GM12891 (cell line): ENCODE measurements at places on chromosomes 7 and 10.

DNA sequence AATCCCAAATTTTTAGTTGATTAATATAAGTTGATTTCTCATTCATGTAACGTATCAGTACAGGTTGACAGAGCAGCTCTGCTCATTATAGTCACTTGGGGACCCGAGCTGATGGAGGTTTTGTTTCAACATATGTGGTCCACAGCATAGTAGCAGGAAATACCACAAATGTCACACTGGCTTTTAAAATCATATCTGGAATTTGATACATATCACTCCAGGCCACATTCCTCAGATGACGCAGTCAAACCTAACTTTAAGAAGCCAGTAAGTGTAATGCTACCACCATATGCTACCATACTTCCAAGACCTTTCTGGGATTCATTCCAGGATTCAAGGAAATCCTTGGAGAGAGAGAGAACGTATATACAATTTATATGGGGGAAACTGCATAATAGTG lies 156.3 kb downstream of the PHF14 start:
- DNase-seq, result no peak

- no peak for DNase-seq
Measured at GRCh38 chr7:83143107-83143506, 19.6 kb downstream of the PCLO start.

GRCh38 chr10:126075009-126075408 lies 178.6 kb downstream of the FANK1 start:
- DNase-seq, result no peak

DNA sequence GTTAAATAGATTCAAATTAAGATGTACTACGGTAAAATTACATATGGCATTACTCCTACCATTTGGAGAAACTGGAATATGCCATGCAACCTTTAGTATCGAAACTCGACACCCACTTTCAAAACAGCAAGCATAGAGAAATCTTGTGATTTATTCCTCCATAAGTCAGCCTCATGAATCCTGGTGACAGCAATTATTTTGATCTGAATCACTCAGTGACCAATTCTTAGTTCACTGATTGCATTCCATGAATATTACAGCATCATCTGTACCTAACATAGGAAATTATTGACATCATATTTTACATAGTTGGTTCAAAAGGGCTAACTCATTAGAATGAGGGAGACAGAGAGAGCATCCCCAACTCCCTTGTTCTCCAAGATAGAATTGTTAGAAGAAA lies 89.6 kb downstream of the CACNB2 start:
- DNase-seq, result no peak

DNA sequence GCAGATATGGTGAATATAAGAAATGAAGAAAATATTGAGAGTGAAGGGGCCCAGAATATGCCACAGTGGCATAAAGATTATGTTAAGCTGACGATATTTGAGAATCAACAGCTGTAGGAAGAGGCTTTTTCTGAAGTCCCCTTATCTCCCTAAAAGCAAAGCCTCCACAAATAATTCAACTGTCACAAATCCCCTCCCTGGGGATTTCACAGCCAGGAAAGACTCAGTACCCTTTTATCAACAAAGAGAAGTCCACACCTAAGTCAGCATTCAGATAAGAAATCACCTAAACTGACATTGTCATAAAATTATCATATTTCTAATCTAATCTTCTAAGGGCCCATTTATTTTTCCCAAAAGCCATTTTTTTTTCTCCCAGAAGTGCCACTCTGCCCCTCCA lies 284.9 kb upstream of the VWC2 start:
- DNase-seq, result no peak

DNA sequence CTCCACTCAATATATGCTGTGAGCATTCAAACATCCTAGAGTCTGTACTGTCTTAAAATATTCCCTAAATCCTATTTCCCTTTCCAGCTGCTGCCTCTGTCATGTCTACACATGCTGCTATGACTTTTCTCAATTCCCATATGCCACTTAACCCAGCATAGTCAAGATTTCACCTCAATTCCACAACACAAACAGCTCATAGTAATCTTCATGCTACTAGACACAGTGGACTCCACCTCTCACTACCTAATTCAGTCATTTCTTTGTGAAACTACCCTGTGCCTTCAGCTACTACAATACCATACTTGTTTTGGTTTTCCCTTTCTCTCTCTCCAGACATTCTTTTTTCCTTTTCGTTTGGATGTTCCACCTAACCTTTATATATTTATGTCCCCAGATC lies 45.5 kb downstream of the GSAP start:
- no peak for DNase-seq

GRCh38 chr7:64775289-64775688 lies 18.9 kb upstream of the ZNF138 start:
- DNase-seq, result no peak

- no peak for DNase-seq
Measured at GRCh38 chr10:110067960-110068770, 60.4 kb downstream of the ADD3 start.

GRCh38 chr7:9022456-9022855 lies 589.0 kb downstream of the NXPH1 start:
- no peak for DNase-seq

- no peak for DNase-seq
Measured at GRCh38 chr7:150941351-150942000, 36.6 kb downstream of the KCNH2 start.

- DNase-seq, result no peak
Measured at GRCh38 chr7:24271938-24272337, 12.1 kb upstream of the NPY start.

- DNase-seq, result no peak
Measured at GRCh38 chr7:12092499-12093130, 118.5 kb upstream of the TMEM106B start.

GRCh38 chr7:90825779-90826178 lies 229.7 kb downstream of the CDK14 start:
- no peak for DNase-seq

DNA sequence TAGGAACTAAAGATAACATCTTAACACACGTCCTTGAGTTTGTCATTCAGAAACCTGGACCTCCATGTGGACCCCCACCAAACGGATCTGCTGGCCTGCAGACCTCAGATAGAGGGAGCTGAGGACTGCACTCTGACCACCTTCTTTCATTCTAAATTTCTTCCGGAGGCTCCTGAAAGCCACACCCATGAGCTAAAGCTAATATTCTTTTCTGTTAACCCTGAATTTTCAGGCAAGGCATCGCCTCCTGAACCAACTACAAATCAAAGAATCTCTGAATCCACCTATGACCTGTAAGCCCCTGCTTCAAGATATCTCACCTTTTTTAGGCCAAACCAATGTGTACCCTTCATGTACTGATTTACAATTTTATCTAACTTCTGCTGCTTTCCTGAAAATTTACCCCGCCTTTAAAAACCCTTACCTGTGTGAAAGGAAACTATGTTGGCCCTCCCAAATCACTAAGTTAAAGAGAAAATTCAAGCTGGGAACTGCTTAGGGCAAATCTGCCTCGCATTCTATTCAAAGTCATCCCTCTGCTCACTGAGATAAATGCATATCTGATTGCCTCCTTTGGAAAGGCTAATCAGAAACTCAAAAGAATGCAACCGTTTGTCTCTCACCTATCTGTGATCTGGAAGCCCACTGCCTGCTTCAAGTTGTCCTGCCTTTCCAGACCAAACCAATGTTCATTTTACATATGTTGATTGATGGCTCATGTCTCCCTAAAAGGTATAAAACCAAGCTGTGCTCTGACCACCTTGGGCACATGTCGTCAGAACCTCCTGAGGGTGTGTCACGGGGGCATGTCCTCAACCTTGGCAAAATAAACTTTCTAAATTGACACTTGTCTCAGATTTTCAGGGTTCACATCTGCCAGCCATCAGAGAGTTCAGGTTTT lies 7.7 kb upstream of the MSMB start:
- no peak for DNase-seq

- no peak for DNase-seq
Measured at GRCh38 chr10:132294561-132295318, 13.0 kb downstream of the STK32C start.

GRCh38 chr7:100825751-100826513 lies 1.4 kb downstream of the EPHB4 start:
- DNase-seq, result no peak

DNA sequence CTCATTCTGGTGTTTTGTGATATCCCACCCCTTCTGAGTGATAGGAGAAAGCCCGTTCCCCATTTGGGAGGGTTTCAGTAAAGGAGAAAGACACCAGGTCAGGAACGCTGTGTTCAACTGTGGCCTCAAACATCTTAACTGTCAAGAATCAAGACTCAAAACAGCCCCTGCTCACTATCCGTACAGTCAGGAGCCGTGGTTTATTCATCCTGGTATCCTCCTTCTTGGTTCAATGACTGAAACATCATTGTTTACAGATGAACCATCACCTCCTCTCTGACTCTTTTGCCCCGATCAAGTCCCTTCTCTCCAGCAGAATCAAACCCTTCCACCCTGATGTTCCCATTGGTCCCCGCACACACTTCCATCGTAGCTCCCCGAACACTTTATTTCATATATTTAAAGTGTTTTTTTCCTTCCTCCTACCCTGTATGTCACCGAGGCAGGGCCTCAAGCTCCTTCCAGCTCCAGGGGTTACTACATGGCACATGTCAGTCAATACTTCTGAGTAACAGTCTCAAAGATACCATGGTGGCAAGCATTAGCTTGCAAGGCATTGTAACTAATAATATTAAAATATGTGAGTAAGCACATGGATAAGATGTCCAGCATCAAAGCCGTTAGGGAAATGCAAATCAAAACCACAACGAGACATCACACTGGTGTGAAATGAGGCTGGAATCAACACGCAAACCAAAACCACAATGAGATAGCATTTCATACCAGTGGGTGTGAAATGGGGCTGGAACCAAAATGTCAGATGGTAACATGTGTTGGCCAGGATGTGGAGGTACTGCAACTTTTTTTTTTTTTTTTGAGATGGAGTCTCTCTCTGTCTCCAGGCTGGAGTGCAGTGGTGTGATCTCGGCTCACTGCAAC lies 124.7 kb upstream of the C1QL3 start:
- no peak for DNase-seq

DNA sequence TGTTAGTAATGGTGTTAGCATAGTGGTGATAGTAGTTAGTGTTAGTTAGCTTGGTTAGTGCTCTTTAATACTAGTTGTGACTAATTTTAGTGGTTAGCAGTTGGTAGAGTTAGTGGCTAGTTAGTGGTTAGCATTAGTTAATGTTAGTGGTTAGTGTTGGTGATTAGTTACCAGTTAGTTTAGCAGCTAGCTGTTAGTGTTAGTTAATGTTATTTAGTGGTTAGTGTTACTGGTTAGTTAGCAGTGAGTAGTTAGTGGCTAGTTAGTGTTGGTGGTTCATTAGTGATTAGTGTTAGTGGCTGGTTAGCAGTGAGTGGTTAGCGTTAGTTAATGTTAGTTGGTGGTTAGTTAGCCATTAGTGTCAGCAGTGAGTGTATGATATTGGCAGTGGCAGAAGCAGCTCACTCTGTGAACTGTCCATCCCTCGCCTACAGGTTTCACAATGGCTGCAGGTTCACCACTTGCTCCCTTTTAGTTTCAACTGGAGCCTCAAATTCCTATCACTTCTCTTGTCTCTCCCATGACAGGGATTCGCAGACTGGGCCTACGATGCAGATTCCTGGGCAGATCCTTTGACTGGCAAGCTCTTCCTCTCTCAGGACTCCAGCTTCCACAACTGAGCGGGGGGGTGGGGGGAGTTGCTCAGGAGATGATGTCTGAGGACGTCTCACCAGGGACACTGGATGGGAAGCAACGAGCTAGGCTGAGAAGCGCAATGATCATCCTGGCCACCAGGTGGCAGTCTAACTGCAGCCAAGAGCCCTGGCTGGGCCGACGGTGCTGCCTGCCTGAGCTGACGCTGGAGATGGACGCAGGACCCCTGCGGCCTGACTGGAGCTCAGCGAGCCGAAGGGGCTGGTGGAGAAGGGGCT lies 19.5 kb downstream of the GHRHR start:
- peak; percentile 81 for DNase-seq

DNA sequence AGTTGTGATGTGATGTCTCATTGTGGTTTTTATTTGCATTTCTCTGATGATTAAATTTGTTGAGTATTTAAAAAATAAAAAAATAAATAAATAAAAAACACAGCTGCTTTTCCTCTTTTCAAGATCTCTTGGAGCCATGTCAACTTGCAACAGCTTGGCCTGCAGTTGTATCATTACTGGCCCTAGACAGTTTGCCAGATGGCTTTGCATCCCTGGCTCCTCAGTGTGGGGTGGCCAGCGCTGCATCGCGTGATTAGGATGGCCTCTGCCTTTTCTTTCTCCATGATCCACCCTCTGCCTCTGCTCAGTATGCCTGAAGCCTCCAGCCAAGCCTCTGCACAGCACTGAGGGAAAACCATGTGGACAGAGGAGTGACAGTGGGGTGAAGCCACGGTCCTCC lies 96.8 kb downstream of the PPP1R3C start:
- DNase-seq, result no peak

DNA sequence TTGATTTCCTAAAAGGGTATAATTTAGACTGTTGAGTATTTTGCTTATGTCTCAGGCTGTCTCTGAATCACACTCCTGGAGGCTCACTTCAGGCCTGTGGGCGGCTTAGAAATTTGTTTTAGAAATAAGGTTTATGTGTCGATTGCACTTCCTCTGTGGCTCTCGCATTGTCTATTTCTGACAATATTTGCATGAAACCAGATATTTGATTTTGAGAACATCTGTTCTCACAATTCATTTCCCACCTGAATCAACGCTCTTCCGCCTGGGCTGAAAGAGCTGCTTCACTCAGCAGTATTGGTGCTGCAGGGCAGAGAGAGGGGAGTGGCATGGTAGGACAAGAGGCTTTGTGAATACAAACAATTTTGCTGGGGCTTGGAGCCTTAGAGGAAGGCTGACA lies 262.0 kb downstream of the ADRA2A start:
- DNase-seq, result peak; percentile 2

DNA sequence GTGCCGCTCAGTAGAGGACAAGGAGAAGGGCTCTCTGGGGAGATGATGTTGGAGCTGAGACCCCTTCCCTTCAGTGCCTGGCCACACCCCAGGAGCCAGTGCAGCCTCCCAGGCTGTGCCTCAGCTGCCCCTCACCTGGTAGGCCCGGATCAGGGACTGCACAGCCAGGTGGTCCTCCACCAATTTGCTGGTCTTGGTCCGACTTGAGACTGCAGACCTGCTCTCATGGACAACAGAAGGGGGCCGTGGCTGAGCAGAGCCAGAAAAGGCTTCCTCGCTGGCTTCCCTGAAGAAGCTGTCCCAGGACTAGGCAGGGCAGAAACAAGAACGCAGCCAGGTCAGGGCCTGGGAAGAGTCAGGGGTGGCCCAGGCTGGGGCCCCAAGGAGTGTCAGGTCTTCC lies 5.5 kb downstream of the OGDHL start:
- no peak for DNase-seq

GRCh38 chr10:100998991-100999741 lies 442 bp upstream of the LZTS2 start:
- DNase-seq, result peak; percentile 94
